GM12878 (cell line): ENCODE measurements at places on chromosomes 12 and 14.

DNA sequence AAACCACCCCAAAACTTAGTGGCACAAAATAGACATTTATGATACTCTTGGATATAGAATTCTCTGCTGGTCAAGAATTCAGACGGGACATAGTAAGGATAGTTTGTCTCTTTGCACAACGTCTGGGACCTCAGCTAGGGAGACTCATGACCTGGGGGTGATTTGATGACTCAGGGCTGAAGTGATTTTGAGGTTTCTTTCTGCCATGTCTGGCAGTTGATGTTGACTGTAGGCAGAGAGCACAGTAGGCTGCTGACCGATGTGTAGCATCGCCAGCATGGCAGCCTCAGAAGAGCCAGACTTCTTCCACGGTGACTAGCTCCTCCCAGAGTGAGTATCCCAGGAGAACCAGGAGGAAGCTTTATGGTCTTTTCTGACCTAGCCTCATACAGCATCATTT lies 88.9 kb upstream of the FRMD6 start:
- no peak for DNase-seq

DNA sequence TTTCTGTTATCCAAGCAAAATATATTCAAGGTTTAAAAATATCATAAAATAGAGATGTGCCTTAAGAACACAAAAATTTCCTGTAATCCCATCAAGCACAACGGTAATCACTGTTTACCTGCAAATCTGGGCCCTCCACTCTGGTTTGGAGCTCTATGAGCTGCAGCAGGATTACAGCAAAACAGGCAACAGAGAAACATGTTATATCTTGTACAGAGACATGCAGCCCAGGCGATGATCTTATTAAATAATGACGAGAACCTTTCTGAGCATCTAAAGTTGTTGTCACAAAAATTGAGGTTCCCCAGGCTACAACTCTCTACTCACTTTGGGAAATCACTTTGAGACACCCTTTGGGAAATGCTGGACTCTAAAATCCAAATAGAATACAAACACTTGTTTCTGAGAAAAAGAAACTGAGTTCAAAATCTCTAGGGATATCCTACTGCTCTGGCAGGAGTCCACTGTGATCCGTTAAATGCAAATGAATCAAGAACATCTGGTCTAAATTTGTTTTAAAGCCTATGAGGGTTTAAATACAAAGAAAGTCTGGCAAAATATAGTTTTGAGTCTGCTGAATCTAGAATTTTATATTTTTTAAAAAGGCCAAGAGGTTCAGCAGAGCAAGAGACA lies 36.3 kb downstream of the STON2 start:
- no peak for DNase-seq

GRCh38 chr12:25197608-25198007 lies 2.6 kb downstream of the ETFRF1 start:
- no peak for DNase-seq

DNA sequence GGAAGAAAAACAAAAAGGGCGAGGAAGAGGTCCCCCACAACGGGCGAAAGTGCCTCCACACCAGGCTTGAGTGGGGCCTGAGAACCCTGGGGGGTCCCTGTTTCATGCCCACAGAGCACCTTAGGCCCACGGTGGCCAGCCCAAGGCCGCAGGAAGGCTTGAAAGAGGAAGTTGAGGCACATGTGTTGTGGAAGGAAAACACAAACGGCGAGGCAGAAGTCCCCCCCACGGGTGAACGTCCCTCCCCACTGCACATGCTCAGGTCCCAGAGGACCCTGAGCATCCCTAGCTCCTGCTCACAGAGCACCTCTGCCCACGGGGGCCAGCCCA lies 371.5 kb downstream of the ALG10 start:
- DNase-seq: no peak

DNA sequence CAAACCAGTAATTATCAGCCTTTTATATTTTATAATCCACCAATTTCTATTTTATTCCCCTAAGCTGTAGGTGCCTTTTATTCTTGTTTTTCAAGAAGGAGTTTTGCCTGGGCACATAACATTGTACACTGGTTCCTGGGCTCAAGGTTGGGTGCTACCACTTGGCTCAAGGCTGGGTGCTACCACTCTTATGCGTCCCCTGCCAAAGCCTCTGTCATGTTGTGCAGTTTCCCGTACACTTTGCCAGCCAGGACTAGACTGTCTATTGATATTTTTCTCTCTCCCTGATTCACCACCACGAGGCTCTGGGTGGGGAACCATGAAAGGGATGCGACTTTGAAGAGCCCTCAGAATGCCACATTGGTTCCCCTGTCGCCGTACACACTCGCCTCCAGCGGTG lies 52.5 kb upstream of the VASH1 start:
- no peak for DNase-seq

DNA sequence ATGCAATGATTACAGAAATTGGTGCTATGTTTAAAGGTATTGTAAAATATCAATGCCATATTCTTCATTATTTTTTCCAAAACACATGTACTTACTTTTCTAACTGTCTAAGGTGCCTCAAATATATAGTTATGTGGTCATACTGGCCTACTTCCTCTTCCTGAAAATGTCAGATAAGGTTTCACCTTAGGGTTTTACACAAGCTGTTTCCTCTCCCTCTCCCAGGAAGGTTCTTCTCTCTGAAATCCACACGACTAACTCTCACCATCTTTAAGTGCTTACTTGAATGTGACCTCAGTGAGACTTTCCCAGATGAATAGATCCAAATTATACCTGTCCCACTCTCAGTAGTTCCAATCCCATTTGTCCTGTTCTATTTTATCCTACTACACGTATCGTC lies 11.6 kb upstream of the CLEC4D start:
- DNase-seq: no peak

DNA sequence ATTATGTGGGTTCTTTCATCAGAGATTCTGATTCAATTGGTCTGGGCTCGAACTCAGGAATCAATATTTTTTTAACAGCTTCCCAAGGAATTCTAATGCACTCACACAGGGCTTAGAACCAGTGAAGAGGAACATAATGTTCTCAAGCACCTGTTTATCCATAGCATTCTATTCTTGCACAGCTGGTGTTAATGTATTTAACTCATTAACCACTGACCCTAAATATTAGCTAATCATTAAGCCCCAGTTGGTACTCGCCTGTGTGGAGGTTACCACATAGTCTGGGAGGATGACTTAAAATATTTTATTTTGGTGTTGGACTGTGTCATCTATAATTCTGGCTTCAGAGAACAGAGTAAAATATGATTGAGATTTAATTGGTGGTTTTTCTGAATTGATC lies 45.3 kb downstream of the LRP6 start:
- DNase-seq: peak; percentile 19

DNA sequence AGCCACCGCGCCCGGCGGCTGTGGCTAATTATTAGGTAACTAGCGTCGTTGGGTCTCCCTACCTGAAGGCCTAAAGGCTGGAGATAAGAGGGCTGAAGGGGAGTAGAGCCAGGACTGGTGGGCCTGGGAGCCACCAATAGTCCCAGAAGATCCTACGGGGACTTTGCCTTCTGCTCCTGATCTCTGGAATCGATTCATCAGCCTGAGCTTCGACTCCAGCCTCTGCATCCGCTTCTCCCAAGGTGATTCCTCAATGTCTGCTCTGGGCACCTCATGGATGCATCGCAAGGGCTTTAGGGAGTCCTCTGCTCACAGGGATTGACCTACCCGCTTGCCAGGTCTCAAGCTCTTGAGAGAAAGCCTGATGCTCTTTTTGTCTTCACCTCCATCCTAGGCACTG lies 14.7 kb upstream of the KDM2B start:
- no peak for DNase-seq
